AG10803 (cell line): ENCODE measurements at places on chromosomes 6 and 20.
A peak's percentile ranks its signal among the peaks of the same experiment; 100 is the strongest.

DNA sequence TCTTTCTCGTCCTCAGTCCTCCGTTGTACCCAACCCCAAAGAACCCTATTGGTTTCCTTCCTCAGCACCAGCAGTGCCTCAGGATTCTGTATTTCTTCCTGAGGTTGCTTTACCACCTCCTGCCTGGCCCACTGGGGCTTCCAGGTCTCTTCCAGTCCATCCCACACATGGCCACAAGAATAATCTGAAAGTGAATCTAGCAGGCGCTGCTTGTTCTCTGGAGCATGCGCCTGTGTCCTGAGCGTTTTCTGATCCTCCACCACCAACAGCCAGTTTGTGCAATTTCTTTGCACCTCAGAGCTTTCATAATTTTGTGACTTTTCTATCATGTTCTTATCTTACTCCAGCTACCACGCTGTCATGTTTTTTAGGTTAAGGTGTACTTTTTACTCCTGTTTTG, 11.6 kb upstream of the HSP90AB1 start:
- no peak for DNase-seq

DNA sequence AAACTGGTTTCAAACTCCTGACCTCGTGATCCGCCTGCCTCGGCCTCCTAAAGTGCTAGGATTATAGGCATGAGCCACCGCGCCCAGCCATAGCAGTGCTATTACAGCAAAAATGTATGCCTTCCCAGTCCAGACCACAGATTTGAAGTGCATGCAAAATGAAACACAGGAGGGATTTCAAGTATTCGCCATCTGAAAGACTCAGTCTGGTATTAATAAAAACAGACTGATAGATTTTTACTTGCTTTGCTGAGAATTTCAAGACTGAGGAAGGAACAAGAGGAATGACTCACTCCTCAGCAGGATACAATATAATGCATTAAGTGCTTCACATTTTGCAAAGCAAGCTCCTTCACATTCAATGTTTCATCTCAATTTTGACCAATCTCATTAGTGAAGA, 134.9 kb downstream of the TMEM200A start:
- DNase-seq, result peak; percentile 97

DNA sequence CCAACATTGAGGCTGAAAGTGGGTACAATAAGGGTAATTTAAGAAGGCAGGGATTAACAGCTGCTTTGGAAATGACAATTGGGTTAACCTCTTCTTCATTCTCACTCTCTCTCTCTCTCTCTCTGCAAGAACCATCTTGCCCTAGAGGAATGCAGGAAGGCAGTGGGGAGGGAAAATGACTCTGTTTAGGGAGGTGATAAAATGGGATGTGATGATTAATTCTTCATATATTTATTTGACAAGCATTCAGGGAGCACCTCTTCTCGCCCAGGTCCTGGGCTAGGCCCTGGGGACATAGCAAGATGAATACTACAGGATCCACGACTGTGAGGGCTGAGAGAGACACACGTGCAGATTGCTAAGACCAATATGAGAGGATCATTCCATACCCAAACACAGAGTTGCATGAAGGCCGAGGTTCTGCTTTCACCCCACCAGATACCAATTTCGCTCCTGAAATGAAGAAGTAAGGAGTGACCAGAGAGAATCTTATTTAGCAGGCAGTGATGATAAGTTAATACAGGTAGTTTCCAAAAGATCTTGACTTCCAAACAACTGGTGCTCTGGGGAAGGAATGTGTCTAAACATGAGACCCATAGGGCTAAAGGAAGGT, 13.3 kb upstream of the PTPN1 start:
- DNase-seq, result no peak

- peak; percentile 19 for DNase-seq
Observed at GRCh38 chr6:153001767-153002612, 519 bp downstream of the MTRF1L start.

DNA sequence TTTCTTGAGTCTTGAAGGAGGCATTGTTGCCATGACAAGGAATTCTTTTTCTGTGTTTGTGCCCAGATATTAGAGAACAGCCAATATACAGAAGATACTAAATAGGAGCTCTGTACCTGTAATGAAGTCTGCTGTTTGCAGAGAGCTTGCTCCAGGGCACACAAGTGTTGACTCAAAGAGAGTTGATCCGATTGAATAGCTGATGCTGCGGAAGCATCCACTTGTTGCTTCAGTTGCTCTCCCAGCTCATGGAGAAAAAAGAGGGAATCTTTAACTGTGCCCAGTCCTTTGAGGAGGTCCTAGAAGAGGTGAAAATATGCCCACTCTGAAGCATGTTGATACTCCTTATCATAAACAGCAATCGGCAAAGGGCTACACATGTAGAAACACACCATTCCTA, 411.4 kb downstream of the ESR1 start:
- DNase-seq, result no peak

DNA sequence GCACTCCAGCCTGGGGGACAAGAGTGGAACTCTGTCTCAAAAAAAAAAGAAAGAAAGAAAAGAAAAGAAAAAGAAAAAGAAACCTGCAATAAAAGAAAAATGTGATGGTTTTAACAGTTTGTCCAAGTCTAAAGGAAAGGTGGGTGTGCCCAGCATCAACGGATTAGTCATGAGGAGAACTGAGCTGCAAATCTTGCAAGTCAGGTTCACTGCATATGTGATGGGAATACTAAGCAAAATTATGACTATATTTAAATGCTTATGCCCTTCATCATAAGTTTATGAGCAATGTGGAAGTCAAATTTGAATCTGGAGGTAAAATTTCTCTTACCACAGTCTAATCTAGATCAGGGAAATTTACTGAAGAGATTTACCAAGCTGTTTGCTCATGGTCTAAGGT, 13.1 kb upstream of the CDK19 start:
- DNase-seq, result peak; percentile 17

- no peak for DNase-seq
Observed at GRCh38 chr6:132499757-132500156, 13.2 kb downstream of the STX7 start.

DNA sequence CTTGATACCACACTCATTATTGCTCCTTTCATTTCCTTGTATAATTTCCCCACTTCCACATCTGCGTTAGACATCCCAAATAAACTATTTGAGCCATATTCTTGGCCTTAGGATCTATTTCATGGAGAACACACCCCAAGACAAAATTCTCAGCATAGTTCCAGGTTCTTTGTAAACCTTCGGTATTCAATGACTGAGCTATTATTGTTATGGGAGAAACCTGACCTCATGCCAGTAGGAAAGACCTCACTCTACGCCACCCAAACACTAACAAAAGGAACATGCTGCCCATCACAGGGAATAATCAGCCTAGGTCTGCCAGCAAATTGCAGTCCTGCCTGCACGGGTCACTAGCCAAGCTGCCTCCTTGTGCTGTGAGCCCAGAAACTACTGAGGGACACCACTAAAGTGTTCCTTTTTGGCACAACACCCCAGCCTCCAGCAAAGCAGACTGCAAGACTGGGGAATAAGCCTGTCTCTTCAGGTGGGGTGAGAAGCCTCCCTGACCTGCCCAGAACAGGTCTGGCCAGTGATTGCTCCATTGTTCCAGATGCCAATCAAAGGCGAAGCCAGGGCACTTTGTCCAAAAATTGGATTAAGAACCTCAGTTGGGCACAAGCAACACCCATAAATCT, 371.8 kb downstream of the MAFB start:
- DNase-seq, result no peak

DNA sequence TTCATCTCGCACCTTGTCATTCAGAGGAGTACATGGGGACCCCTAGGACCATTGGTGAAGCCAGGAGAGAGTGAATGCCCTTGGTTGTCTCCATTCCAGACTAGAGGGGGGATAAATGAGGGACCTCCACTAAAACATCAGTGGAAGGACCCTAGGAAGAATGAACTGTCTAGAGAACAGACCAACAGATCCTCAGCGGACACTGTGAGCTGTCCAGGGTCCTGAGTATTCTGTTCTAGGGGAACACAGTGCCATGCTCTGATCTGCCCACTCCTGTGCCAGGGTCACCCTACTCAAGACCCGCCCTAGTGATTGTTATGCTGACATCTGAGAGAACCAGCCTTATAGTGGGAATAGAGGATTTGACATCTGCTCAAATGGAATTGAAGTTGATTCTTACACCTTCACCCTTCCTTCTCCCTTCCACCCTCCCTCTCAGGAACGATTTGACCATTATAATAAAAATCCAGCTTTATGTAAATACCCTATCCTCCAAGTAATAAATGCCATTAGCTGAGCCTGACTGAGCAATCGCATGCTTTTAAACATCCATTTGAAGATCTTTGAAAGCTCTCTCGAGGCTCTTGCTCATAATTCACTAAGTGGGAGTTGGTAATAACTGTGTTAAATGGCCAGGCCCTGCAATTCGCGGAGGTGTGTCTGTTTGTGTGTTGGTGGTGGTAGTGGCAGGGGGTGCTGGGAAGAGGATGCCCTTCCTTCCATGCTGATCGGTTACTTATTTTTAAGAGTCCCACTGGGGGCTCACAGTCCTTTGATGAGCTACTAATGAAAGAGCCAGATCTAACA, 43.6 kb upstream of the SLC32A1 start:
- DNase-seq, result peak; percentile 7

GRCh38 chr6:133447924-133448323, 206.8 kb downstream of the EYA4 start:
- peak; percentile 2 for DNase-seq

GRCh38 chr6:119066517-119066916, 11.9 kb downstream of the FAM184A start:
- DNase-seq, result no peak

GRCh38 chr20:43878776-43879175, 35.9 kb upstream of the TOX2 start:
- no peak for DNase-seq

DNA sequence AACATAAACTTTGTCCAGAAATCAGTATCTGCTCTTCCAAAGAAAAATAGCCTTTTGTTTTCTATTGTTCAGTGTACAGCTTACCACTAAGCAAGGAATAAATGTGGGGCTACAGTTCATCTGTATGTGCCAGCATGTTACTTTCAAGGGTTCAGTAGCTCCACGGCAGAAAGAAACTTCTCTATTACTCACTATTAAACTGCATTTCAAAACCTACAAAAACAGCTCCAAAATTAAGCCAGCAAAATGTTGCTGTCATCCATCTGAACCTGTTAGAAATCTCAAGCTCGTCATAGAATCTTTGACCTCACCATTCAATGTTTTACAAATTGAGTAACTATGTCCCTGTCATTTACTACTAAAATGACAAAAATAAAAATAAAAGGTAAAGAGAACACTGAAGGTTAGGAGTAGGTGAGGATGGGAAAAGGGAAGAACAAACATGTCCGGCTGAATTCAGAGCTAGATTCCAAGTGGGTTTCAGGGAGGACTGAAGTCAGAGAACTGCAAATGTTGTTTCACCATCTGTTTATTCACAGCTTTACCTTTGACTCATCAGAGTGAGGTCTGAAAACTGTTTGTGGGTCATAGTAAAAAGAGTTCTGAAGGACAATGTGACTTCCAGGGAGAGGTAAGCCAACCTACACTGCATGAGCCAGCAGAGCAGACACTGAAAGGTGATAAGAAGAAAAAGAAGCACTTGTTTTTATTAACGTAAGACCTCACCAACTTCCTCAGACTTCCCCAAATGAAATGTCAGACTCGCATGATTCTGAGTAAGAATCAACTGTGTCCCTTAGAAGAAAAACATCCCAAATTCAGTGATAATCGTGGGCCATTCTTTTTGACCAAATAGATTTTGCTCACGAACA, 62.0 kb downstream of the ATXN1 start:
- peak; percentile 41 for DNase-seq
